ENCODE measurements at places on chromosomes 5 and 9.

DNA sequence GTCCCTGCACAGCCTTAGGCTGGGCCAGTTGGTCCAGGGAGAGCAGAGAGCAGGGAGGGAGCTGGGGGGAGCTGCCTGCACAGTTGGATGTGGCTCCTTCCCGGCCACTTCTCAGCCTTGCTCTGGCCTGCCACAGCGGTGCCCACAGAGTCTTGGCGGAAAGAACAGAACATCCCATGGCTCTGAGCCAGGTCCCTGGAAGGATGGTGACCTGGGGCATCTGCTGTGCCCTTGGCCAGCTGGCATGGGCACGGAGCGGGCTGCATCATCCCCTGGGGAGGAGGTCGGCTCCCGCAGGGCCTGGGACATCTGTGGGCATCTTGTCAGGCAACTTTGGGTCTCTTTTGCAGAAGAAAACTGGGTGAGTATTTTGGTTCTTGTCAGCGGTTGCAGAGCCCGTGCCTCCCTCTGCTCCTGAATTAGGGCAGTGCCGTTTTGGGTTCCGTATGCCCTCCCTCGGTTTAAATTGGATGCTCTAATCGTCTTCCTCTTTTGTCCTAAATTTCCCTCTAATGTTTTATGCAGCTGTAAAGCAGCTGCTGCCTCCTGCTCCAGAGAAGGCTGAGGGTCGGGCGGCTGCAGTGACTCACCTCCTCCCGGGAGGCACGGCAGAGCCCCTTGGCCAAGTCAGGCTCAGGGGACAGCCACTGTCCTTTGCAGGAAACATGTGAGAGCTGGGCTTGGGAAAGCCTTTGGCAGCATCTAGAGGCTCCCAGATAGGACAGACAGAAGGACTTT lies 10.5 kb upstream of the NACC2 start:
- no peak for DNase-seq

GRCh38 chr9:93665637-93666438 lies 89.5 kb downstream of the PHF2 start:
- DNase-seq: no peak

GRCh38 chr9:137987244-137988030 lies 109.9 kb downstream of the CACNA1B start:
- no peak for DNase-seq

- peak; percentile 91 for DNase-seq
These were observed 49.9 kb upstream of the SLIT3 start for GRCh38 chr5:169350759-169351240.

DNA sequence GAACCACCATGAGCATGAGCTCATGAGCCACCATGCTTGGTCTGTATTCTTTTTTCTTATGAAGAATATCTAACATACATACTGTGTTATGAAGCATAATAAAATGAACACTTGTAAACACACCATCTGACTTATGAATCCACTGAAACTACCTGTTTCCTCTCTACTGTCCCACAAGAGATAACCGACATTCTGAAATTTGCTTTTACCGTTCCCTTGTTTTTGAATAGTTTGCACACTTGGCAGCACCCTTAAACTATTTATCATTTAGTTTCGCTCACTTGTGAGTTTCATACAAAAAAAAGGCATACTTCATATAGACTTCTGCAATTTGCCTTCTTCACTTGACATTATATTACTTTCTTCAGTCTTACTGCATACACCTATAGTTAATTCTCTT lies 8.9 kb downstream of the LARS1 start:
- no peak for DNase-seq

DNA sequence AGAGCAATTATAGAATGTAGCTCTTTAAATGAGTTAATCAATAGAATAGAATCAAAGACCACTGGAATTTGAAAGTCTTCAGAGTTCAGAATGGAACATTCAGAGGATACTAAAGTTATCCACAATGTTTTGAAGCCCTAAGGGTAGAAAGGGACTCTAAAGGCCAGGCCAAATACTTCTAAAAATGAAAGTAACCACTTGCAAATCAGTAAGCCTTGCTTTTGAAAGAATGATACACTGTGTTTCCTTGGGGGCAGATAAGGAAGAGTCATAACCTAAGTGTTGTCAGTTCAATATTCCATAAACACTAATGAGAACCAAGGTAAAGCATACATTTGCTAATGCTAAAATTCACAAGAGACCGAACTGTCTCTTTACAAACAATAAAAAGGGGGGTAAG lies 813.5 kb downstream of the PTPRD start:
- DNase-seq: no peak

- DNase-seq: no peak
These were observed 90.7 kb upstream of the ADRA1B start for GRCh38 chr5:159825551-159826051.

- no peak for DNase-seq
These were observed 31.3 kb upstream of the PPP2CA start for GRCh38 chr5:134257176-134257575.

DNA sequence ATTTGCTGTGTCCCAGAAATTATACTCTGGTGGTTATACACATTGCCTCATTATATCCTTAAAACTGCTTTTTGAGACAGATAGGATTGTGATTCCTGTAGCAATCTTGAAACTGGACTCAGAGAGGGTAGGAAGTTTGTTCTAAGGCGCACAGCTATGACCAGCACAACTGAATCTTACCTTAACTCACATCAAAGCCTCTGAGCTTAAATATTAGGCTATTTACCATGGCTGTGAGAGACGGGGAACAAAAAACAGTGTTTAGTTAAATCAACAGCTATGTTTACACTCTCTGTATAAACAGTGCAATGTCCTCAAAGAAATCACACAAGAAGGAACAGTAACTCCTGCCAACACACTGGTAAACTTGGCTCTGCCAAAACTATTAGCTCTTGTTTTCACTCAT lies 50.9 kb upstream of the TUT7 start:
- no peak for DNase-seq

DNA sequence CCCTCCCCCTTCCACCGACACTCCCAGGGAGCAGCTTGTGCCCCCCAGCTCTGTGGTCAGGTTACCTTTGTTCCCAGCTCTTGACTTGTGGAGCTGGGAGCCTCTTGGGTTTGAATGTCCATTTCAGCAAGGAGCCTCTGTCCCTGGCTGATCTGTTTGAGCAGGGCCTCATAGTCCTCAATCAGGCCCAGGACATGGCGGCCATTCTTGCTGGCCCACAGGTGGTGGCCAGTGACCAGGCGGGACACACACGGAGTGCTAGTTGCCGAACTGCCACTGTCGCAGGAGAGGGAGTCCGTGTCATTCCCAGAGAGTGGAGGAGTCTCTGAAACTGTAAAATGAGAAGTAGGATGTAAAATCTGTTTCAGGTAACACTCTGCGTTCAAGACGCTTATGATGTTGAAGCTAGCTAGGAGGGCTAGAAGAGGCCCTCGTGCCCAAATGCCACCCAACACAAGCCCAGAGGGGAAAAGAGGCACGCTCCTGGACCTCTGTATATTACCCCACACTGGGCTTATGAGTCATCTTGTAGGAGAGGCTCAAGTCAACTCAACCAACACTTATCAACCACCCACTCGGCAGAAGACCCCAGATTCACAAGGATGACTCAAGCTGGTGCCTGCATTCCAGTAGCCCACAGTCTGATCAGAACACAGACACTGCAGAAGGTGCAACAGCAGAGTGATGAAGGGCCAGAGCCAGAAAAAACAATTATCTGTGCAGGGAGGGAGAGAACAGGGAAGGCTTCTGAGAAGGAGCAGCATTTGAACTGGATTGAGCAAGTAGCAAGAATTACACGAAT lies 177.0 kb downstream of the CDK5RAP2 start:
- no peak for DNase-seq

DNA sequence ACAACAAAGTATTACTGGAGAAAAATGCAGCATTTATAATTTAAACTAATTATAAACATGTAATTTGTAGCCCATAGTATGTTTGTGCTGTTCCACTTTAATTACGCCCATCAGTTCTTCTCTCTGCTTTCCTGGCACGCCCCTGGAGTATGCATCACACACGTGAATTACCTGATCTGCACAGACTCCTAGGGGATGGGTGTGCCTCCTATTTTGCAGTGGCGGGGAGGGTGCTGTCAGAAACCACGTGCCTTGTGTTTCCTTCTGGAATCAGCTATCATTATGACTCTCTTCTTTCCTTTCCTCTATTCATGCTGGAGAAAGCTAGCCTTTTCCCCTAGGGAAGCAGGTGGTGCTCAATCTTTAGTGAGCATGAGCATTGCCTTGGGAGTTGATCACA lies 43.3 kb downstream of the RPS23 start:
- no peak for DNase-seq

DNA sequence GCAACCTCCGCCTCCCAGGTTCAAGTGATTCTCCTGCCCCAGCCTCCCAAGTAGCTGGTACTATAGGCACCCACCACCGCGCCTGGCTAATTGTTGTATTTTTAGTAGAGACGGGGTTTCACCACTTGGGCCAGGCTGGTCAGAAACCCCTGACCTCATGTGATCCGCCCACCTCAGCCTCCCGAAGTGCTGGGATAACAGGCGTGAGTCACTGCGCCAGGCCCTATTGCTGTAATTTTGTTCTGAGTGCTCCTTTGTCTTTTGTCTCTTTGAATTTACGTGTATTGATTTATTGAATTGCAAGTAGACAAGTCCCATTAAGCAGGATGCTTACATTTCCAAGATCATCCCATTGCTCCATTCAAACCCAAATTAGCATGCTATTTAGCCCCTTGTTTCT lies 186.7 kb downstream of the MSX2 start:
- DNase-seq: no peak

DNA sequence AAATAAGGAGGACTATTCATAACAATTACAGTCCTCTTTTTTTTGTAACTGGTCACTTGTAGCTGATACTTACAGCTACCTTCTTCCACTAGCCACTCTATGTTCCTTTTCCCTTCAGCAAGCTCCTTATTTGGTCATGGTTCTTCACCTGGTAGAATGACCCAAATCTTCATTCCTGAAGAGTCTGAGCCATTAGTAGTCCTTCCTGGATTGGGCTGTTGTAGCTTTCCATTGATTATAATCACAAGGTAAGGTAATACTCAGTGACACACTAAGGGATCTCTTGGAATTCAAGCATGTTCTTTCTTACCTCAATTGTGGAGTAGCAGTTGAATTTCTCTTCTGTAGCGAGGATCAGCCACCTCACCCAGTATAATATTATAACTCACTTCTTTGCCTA lies 25.5 kb upstream of the ITGA2 start:
- no peak for DNase-seq

- no peak for DNase-seq
These were observed 22.6 kb downstream of the ASS1 start for GRCh38 chr9:130467316-130467715.

DNA sequence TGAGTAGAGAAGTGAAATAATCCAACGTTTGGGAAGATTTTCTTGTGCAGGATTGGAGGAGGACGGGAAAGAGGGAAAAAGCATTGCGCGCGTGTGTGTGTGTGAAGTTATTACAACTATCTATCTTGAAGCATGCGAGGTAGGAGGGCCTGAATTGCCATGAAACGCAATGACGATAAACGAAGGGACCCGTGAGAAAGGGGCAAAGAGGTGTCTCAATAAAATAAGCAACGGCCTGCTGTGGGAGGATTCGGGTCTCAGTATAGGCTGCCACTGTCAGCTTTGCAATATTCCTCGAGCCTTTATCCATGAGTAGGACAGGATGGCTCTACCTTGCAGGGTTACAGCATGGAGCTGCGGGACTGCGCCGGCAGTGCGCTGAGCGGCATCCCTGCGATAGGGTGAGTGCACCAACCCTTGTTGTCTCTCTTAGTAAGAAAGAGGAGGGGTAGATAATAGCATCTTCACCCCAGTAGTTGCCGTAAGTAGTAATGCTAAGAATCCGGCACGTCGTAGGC lies 631 bp upstream of the RCL1 start:
- no peak for DNase-seq

GRCh38 chr9:18036422-18037187 lies 437.3 kb upstream of the ADAMTSL1 start:
- DNase-seq: no peak

GRCh38 chr5:119400245-119400644 lies 44.4 kb downstream of the TNFAIP8 start:
- peak; percentile 67 for DNase-seq

DNA sequence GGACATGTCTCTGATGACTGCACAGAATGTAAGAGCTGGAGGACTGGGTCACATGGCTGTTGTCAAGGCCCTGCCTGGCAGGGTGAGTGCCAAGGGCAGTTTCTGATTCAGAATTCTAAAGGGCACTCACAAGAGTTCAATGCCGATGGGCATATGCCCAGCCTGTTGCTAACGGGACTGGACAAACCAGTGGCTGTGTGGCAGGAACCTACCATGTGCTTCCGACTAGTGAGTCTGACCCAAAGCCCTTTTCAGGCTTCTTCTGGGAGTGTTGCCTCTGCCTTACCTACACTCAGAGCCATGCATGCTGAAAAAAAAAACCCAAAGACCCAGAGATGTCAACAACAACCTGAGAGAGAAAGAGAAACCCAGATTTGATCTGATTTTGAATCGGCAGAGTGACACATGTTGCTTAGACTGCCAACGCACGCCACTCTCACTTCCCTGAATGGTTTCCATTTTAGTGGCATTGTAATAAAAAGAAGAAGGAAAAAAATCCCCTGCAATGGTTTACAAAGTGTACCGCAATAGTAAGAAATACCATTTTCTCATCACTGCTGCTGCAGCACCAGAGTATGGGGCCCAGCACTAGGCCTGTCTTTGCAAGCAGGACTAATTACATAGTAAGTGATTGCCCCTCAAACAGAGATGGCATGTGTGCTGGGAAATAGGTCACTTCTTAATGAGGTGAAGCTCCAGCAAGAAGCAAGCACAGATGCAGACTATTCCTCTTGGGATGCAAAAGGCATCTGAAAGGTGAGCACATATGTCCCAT lies 194.3 kb downstream of the PALM2AKAP2 start:
- DNase-seq: no peak

DNA sequence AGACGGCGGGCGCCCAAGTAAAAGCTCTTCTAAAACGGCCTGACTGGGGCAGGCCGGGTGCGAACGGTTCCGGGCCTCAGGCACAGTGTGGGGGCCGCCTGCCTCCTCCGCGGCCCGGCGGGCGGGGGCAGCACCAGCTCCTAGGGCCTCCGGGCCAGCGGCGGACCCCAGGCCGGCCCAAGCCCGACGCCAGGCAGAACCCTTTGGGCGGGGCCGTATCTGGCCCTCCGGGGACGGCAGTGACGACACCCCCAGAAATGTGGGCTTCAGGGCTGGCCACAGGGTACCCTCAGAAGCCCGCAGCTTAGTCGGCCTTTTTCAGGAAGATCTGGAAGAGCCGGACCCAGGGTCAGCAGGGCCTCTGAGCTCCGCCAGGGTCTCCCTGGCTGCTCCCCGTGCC lies 4.0 kb downstream of the LTC4S start:
- DNase-seq: no peak

- DNase-seq: no peak
These were observed at the start of gene GARIN3 for GRCh38 chr5:157166214-157167213. TSS of gene GARIN3 (minus strand) at chr5:157166264. CDS start at chr5:157166168, 96 bp downstream.

GRCh38 chr5:143896966-143897365 lies 85.0 kb downstream of the HMHB1 start:
- no peak for DNase-seq

GRCh38 chr5:10686890-10687289 lies 74.1 kb downstream of the DAP start:
- DNase-seq: no peak

- no peak for DNase-seq
These were observed 532.4 kb upstream of the FTMT start for GRCh38 chr5:121319292-121319691.

All from epithelial cell of prostate (primary cell).